ENCODE measurements at places on chromosomes 6 and 20.

DNA sequence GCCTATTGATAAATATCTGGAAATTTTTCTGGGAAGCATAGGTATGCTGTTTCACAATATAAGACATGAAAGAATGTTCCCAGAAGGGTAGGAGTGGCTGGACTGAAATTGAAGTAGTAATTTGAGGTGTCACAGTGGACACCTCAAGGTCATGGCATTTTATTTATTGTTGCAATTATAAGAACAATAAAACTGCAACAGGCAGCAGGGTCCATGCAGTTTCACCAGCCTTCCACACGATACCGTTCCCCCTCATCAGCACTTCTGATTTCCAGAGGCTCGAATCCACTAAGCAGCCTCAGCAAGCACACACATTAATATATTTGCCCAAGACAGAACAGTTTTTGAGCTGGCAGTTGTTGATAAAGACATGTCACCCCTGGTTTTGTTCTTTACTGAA is 1037.4 kb downstream of the KIF16B start:
- no peak for DNase-seq

DNA sequence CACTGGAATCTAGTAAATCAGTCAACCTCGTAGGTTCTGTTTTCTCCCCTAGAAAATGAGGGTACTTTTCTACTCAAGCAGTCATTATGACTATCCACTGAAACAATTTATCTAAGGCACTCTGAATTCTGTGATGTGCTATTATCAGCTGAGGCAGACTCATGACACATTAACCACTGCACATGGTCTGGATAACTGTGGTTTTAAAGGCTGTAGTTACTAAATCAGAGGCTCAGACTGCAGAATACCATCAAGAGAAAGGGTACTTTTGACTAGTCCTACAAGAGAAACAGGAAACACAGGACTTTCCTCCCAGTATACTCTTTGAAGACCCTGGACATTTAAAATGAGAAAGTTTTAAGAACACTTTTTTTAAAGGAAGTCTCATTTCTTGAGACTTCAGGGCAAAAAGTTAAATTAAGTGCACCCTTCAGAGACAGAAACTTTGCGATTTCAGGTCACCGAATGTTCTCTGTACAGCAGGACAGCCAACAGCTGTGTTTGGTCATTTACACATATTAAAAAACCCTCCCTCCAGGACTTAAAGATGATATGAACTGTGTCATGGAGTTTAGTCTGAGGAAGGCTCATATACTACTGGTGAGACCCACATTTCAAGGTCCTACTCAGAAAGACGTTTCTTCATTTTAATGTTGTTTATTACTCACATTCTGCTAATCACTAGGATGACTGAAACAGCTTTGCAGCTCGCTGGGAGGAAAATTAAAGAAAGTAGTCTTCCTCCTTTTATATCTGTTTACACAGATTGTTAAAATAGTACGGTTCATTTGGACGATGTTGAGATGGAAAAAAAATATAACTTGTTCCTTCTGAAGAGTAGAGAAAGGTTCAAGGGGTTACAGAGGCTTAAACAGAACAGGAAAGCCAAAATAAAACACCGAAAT is 19.9 kb downstream of the ATXN1 start:
- DNase-seq: no peak

- no peak for DNase-seq
These were observed 112.2 kb downstream of the INSM1 start for GRCh38 chr20:20480126-20480525.

DNA sequence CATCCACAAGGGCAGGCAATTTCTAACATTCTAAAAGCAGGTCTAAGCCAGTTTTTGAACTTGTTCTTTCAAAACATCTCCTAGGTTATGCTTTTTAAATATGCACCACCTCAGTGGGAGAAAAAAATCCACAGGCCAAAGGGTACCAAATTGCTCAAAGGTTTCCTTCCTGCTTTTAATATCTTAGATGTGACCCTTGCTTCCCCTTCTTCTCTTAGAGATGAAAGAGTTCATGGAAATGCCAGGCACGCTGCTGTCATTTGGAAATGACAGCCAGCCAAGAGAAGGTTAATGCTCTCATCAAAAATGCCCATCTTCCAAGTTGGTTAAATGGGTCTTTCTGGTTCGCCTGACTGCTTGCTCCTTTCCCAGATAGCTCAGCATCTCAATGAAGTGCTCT is 497.1 kb downstream of the CD83 start:
- no peak for DNase-seq

- no peak for DNase-seq
These were observed 302.8 kb upstream of the FOXQ1 start for GRCh38 chr6:1009103-1009502.

GRCh38 chr20:23162887-23163286 is 76.8 kb upstream of the CD93 start:
- DNase-seq: no peak

GRCh38 chr6:38482466-38482865 is 157.3 kb downstream of the BTBD9 start:
- DNase-seq: no peak

GRCh38 chr6:33201147-33201545 is 479 bp downstream of the SLC39A7 start:
- no peak for DNase-seq

DNA sequence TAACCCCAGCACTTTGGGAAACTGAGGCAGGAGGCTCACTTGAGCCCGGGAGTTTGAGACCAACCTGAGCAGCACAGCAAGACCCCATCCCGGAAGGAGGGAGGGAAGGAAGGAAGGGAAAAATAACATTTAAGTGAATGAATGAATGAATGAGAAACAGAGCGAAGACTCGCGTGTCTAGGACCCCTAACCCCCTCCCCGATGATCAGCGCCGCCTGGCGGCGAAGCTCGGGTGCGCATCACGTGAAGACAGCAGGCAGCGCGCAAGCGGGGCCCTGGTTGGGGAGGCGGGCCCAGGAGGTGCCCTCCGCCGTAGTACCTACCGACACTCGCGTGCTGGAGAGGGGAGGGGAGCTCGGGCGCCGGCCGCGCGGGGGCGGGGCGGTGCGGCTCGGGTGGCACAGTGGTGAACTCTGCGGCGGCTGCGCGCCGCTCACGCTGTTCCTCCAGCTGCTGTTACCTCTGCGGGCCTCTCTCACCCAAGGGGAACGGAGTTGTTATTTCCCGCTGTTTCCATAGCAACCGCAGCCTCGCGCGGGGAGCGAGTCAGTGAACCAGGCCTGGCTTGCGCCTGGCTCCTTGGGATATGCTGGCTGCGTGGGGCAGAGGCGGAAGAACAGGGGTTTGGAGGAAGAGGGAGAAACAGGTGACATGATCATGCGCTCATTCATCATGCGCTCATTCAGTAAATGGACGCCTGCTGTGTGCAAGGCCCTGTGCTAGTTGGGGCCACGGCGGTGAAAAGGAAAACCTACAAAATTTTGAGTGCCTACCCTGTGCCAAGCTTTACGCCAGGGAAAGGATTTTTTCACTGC is 2.0 kb upstream of the DCDC2 start:
- peak; percentile 63 for DNase-seq

DNA sequence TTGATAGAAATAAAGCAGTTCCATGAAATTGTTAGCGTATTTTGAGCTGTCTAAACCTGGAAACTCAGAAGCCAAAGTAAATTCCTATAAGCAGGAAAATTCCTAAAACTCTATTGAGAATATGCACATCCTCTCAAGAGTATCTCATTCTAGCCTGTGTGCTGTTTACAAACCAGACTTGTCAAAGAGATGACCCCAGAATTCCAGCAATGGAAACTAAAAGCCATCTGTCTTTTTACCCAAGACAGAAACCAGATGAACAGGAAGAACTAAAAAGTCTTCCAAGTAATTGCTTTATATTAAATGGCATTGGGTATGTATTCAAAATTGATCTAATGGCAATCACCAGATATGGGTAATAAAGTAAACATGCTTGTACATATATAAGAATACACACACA is 92.6 kb downstream of the COL19A1 start:
- DNase-seq: no peak

DNA sequence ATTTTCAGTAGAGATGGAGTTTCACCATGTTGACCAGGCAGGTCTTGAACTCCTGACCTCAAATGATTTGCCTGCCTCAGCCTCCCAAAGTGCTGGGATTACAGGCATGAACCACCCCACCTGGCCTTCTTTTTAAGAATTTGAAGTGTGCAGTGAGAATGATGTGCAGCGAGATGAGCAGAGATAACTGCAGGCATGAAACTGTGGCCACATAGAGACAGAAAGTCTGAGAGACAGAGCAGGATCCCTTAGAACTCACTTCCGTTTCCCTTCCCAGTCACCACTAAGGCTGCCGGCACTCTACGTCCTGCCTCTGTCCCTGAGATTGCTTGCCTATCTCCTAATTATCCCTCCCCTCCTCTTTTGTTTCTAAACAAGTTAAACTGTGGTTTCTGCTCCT is 27.2 kb downstream of the IL22RA2 start:
- DNase-seq: no peak

DNA sequence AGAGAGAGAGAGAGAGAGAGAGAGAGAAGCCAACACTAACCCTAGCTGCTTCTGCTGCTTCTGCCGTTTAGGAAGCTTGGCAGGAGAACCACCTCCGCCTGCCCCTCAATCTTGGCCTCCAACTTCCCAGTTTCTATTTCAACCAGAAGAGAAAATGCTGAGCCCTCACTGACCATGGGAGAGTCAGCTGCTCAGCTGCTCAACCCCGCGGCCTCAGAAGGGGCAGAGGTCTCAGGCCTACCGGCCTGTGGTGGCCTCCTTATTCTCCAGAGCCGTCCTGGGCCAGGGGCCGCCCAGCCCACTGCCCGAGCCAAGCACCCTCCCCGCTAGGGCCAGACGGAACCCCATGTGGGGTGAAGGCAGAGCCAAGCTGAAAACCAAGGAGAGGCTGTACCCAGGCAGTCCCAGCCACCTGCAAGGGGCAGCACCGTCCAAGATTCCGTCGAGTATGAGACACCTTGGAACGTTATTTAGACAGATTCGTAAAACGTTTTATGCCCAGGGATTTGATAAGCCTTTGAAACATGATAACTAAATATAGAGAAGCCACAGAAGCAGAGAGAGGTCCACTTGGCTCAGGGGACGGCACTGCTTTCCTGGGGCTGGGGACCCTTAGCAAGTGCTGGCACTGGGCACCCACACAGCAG is 116.6 kb downstream of the DLL1 start:
- DNase-seq: no peak

DNA sequence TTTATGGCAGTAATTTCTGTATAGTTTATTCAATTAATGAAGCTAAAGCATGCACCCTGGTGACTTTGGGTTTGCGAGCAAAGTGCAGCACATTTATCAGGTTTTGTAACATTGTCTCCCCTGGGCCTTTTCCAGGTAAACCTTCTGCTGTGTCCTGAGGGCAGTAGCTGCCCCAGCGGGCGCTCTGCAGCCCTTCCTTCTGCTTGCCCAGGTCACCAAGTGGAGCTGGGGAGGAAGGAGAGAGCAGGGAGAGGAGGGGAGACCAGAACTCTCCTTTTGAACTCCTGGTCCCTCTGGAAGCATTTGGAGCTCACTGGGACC is 145.6 kb downstream of the DLL1 start:
- DNase-seq: no peak

GRCh38 chr6:39754514-39755115 is 29.4 kb upstream of the KIF6 start:
- no peak for DNase-seq

DNA sequence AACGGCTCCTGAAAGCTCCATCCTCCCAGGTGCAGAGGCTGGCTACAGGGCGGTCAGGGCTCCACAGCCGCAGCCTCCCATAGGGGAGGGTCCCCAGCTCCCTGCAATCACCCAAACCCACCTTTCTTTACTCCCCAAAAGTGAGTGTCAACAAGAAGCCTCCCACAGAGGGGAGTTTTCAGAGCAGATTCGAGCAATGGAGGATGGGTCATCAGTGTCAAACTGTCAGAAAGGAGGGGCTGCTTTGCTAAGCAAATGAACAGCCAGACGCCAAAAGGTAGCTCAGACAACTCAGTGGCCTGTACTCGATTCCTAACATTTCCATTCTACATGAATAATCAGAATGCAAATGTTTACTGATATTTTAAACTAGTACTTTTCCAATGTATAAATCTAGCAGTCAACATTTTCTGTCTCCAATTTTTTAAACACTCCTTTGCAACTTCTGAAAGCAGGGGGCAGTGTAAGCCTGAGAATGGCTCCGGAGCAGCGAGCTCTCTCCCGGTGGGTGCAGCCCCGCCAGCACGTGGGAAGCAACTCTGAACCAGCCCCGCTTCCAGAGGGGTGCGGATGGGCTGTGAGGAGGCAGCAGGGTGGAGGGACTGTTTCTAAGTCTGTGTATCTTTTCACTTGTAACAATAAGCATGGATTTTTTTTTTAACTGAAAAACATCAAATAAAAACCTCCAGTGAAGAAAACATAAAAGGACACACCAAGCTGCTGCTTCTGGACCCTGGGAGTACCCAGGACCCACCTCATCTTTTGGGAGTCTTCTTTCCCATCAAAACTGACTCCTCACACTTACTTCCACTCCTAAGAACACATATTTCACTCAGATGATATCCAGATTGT is 54.9 kb downstream of the TAF4 start:
- DNase-seq: peak; percentile 25

DNA sequence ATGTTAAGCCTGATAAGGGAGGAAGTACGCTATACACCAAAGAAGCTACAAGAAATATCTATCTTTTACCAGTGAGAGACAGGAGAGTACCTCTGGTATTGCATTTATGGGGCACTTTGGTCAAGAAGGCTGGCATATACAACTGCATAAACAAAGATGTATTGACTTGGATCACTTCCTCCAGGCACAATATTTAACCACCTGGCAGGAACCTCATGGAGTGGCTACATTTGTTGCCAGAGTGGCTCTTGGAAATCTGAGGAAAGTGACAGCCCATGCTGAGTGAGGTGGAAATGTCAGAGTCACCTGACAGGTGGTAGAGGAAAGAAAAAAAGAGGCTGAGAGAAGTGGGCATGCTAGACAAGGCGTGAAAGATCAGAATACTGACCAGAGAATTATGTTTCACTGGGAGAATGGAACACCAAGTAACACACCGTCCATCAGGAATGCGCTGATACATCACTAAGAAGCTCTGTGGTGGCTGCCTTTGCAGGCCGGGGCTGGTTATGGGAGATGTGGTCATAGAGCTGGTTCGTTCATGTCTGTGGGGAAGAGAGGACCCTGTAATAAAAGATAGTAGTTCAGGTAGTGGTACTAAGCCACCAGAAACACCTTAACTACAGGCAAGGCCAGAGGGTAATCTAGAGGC is 61.4 kb upstream of the UFL1 start:
- no peak for DNase-seq

DNA sequence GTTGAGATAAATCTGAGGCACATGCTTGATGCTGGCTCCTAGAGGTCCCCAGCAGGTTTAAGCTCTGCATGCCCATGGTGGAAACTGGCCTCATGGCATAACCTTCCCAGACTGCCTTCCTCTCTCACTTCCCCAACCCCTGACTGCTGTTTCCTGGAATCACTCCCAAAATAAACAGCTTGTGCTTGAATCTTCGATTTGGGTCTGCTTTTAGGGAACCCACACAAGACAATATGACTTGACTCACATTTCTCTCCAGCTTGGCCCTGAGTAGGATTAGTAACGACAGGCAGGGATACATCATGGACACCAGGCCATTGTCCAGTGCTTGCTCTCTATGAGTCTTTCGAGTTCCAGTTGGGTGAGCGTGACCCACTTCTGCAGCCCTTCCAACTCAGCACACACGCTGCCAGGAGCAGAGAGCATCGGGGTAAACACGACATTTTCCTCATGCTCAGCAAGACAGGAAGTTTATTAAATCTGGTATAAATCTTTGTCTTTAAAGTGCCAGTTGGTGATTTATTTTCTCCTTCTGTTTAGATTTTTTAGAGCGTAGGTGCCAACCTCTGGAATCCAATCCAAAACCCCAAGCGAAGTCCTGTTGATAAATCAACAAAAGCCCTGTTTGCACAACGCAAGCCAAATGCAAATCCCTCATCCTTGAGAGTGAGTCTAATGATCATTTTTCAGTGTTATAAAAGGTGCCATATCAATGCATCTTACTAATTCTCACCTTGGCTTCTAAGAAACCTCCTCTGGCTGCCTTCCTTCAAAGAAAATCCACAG is 135.0 kb downstream of the FOXA2 start:
- DNase-seq: no peak

Measured in stimulated activated CD4-positive, alpha-beta T cell treated with anti-CD3 and anti-CD28 coated beads, Interleukin-1b, Interleukin-23, amount 100 ng/mL, for 1 hour (primary cell).